ENCODE measurements at places on chromosomes 13 and 19. TPM values are rescaled to one million over a fixed set of nuclear protein-coding genes. Genes with fewer than 3 reads are reported as not detected.
A peak's percentile ranks its signal among the peaks of the same experiment; 100 is the strongest.

DNA sequence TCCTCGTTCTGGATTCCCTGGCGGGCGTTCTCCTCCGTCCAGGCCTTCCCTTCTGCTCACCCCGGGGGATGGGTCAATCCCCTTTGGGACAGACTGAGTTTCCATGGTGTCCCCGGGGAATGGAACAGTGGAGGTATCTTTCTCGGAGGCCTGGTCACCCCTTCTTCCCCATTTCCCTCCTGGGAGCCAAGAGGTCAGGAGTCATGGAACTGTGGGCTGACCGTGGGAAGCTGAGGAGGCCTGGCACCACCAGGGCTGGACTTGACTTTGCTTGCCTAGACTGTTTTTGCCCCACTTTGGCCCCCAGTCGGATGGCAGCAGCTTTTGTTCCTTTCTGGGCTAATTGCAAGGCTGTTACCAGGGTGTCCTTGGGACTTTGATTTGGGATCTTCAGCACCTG is 2.0 kb downstream of the NACC1 start:
- DNase-seq, result no peak
- no peak overlapping the region for H3K27ac ChIP-seq
- H3K36me3 ChIP-seq, result peaks cover 1% of the 10 kb centered on the region
- H3K27me3 ChIP-seq, result no peaks in the 10 kb centered on the region
- H3K4me3 ChIP-seq, result peak overlapping the region; percentile 74

- peak; percentile 59 for DNase-seq
- peak overlapping the region; percentile 91 for H3K4me3 ChIP-seq
- no peaks in the 10 kb centered on the region for H3K27me3 ChIP-seq
- peak overlapping the region; percentile 84 for H3K27ac ChIP-seq
- H3K36me3 ChIP-seq, result peaks cover 22% of the 10 kb centered on the region
These were observed 477 bp downstream of the LNX2 start for GRCh38 chr13:27619728-27620376.

- no peaks in the 10 kb centered on the region for H3K4me1 ChIP-seq
- H3K27ac ChIP-seq, result no peak overlapping the region
- no peaks in the 10 kb centered on the region for H3K36me3 ChIP-seq
- no peak for DNase-seq
- no peaks in the 10 kb centered on the region for H3K27me3 ChIP-seq
These were observed 40.8 kb upstream of the F7 start for GRCh38 chr13:113064534-113065405.

The FFAR1 gene
- not detected for total RNA-seq

The C19orf33 gene
- not detected for total RNA-seq

DNA sequence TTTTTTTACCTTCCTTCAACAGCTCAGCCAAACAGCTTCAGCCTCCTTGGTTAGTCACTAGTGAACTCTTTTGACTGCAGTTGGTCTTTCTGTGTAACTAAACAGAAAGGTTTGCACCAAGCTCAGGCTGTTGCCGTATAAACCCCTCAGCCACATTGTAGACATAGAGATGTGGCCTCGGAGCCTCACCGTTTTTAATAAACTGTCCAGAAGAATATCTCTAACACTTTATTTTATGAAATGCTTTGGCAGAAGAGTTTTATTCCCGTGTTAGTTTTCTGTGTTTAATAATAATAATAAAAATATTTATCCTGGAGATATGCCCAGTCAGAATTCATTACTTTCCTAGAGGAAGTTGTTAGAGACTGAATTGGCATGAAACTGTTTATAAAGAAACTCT is 171.7 kb upstream of the MAB21L1 start:
- no peak overlapping the region for H3K27ac ChIP-seq
- H3K27me3 ChIP-seq, result no peaks in the 10 kb centered on the region
- H3K4me1 ChIP-seq, result no peaks in the 10 kb centered on the region
- no peaks in the 10 kb centered on the region for H3K36me3 ChIP-seq
- DNase-seq, result no peak

DNA sequence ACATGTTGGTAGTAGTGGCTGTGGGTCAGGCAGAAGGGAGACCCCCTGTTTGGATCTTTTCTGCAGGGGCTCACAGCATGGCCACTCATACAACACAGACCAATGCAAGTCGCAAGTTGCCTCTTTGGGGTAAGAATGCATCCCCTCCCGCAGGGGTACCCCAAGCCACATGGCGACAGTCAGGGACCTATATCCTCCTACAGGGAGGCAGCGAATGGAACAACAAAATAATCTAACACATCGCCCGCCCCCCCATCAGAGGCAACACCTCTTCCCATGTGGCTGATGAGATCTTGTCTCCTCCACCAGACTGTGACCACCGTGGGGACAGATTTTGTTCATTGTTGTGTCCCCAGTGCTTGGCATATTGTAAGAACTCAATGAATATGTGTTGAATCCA is 40.7 kb upstream of the PNMA8B start:
- H3K4me1 ChIP-seq, result no peaks in the 10 kb centered on the region
- no peak for DNase-seq
- H3K4me3 ChIP-seq, result no peak overlapping the region
- no peaks in the 10 kb centered on the region for H3K36me3 ChIP-seq

DNA sequence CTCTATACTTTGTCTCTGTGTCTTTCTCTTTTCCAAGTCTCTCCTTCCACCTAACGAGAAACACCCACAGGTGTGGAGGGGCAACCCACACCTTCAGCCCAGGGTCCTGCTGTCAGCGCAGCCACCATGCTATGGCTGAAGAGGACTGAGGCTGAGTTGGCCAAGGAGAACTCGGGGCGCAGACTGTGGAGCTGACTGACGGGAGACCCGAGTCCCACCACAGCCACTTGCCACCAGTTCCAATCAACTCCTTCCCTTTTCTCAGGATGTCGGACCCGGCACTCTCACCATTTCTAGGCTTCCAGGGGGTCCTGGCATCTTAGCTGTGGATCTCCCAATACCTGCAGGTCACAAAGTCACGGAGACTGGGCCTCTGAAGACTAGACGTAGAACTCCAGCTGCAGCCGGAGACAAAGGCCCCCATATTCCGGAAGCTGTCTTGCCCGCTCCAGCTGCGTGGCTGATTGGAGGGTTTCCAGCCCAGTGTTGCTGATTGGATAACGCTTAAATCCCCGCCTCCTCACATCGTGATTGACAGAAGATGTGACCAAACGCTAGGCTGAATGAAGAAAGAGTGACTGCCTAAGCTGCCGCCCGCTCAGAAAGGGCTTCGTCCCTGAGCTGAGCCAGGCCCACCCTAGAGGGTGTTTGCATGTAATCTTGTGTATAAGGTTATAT is 63.6 kb downstream of the ZNF429 start:
- DNase-seq, result peak; percentile 85
- peaks cover 18% of the 10 kb centered on the region for H3K36me3 ChIP-seq
- no peaks in the 10 kb centered on the region for H3K4me1 ChIP-seq
- peak overlapping the region; percentile 90 for H3K27ac ChIP-seq
- peak overlapping the region; percentile 84 for H3K4me3 ChIP-seq

GRCh38 chr13:40152145-40152544 is 496.7 kb downstream of the COG6 start:
- H3K27me3 ChIP-seq, result no peaks in the 10 kb centered on the region
- H3K4me3 ChIP-seq, result no peak overlapping the region
- H3K36me3 ChIP-seq, result no peaks in the 10 kb centered on the region

DNA sequence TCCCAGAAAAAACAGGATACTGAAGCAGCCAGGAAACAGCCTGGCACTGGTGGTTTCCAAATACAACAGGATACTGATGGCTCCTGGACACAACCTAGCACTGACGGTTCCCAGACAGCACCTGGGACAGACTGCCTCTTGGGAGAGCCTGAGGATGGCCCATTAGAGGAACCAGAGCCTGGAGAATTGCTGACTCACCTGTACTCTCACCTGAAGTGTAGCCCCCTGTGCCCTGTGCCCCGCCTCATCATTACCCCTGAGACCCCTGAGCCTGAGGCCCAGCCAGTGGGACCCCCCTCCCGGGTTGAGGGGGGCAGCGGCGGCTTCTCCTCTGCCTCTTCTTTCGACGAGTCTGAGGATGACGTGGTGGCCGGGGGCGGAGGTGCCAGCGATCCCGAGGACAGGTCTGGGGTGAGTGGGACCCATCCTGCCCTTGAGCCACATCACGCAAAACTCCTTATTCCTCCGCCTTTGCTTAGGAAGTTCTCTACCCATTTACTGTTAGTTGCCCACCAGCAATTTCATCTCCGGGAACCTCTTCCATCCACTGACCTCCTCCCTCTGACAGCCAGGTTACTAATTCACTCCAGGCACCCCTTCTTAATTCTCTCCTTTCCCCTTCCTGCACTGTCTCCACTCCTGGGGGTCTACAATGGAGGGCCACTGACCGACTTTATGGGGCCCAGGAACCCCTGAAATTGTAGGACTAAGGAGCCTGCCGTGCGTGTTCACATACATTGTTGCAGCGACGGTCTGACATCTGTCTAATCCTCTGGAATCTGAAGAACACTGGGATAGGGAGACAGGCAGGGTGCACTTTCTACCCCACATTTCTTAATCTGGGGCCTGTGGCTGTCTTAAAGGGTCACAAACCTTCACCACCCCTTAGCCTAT is 1.2 kb downstream of the ITPKC start:
- no peaks in the 10 kb centered on the region for H3K27me3 ChIP-seq
- H3K27ac ChIP-seq, result peak overlapping the region; percentile 80
- DNase-seq, result no peak
- peaks cover 64% of the 10 kb centered on the region for H3K4me1 ChIP-seq
- peak overlapping the region; percentile 73 for H3K4me3 ChIP-seq

GRCh38 chr13:34417896-34418295 is 524.2 kb upstream of the NBEA start:
- H3K27ac ChIP-seq, result no peak overlapping the region
- H3K27me3 ChIP-seq, result no peaks in the 10 kb centered on the region
- no peak overlapping the region for H3K4me3 ChIP-seq
- no peaks in the 10 kb centered on the region for H3K36me3 ChIP-seq
- DNase-seq, result no peak

GRCh38 chr13:110453797-110454196 is 107.7 kb downstream of the RAB20 start:
- H3K36me3 ChIP-seq, result no peaks in the 10 kb centered on the region
- peaks cover 24% of the 10 kb centered on the region for H3K27me3 ChIP-seq
- no peak overlapping the region for H3K27ac ChIP-seq
- DNase-seq, result no peak
- H3K4me3 ChIP-seq, result no peak overlapping the region

DNA sequence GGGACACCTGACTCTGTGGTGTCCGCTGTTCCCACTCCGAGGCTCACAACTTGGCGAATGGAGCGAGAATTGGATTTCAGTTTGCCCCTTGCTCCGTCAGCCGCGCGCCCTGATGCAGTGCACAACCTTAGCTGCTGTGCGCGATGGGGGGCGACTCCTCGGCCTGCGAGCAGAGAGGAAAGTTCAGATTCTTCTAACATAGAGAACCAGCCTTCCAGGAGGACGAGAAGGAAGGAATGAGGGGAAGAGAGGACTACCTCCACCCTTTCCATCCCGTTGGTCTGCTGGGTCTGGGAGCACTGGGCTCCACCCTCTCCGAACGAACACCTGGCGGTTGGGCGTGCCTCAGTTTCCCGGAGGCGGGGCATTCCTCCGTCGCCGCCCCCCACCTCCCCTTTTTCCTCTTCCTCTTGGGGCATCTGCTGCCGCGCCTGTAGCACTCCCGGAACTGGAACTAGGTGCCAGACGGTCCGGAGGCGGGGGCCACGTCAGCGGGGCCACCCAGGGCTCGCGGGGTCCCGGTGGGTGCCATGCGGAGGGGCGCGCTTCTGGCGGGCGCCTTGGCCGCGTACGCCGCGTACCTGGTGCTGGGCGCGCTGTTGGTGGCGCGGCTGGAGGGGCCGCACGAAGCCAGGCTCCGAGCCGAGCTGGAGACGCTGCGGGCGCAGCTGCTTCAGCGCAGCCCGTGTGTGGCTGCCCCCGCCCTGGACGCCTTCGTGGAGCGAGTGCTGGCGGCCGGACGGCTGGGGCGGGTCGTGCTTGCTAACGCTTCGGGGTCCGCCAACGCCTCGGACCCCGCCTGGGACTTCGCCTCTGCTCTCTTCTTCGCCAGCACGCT is at the start of gene KCNK6:
Gene KCNK6, plus strand, starts transcription at position 425 of the 838 bp plus-strand sequence. Its CDS starts 106 bp downstream, at position 531.
- H3K36me3 ChIP-seq, result peaks cover 1% of the 10 kb centered on the region
- H3K27me3 ChIP-seq, result no peaks in the 10 kb centered on the region
- H3K4me3 ChIP-seq, result peak within 1 kb of the TSS; percentile 79
- peaks cover 52% of the 10 kb centered on the region for H3K4me1 ChIP-seq
- peak; percentile 60 for DNase-seq
- H3K27ac ChIP-seq, result peak within 1 kb of the TSS; percentile 70

DNA sequence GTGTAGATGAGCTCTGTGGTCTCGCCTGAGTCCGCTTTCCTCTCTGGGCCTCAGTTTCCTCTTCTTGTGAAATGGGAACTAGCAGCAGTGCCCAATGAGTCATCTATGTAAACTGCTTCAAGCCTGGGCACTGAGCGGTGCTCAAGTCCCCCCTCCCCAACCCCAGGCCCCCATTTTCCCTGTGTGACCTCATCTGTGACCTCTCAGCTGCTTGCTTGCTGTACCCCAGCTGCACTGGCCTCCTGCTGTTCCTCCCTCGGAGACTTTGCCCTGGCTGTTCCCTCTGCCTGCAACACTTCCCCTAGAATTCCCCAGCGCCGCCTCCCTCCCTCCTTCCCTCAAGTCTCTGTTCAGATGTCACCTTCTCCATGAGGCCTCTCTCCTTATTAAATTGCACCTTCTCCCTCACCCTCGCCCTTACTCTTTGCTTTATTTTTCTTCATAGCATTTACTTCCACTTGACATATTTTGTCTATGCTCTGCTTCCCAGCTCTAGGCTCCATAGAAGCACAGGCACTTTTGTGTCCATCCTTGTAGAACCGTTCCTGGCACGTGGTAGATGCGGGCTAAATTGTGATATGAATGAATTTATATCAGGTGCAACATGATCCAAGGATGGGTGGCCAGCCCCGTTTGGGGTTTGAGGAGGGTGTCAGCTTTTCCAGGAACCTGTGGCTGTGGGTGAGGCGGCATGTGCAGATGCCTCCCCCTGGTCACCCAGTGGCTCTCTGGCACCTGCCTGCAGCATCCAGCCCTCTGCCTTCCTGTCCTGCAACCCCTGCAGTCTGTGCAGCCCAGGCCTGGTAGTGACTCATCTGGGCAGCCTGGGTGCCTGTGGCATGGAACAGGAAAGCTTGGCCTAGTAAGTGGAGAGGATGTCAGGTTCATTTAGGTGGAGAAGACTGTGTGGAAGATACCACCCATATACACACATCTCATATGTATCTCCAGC is 26.3 kb downstream of the SIPA1L3 start:
- peaks cover 14% of the 10 kb centered on the region for H3K36me3 ChIP-seq
- H3K27ac ChIP-seq, result no peak overlapping the region
- DNase-seq, result no peak
- H3K27me3 ChIP-seq, result no peaks in the 10 kb centered on the region

- H3K4me1 ChIP-seq, result peaks cover 13% of the 10 kb centered on the region
- H3K4me3 ChIP-seq, result no peak overlapping the region
- H3K27me3 ChIP-seq, result no peaks in the 10 kb centered on the region
- H3K36me3 ChIP-seq, result peaks cover 2% of the 10 kb centered on the region
- DNase-seq, result no peak
These were observed 1391.4 kb downstream of the EFNB2 start for GRCh38 chr13:105144020-105144419.

The NKG7 gene
- total RNA-seq, result 1,014 TPM

DNA sequence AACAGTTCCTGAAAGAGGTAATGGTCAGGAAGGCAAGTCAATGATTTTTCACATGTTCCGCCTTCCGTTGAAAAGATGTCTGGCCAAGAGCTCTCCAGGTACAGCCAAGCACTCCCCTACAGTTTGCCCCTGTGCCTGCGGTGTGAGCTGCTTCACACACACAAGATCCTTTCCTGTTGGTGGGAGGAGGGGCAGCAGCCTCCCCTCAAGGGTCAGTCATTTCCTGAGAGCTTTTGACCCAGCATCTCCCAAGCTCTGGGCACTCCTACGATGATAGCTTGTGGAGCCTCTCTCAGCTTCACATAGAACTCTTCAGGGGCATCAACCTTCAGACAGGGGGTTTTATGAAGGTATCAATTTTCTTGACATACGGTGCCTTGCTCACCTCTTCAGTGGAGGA is 86.9 kb downstream of the DOCK9 start:
- no peaks in the 10 kb centered on the region for H3K27me3 ChIP-seq
- no peak overlapping the region for H3K4me3 ChIP-seq
- H3K36me3 ChIP-seq, result peaks cover 6% of the 10 kb centered on the region
- H3K4me1 ChIP-seq, result peaks cover 13% of the 10 kb centered on the region
- no peak for DNase-seq
- H3K27ac ChIP-seq, result no peak overlapping the region

All from activated CD8-positive, alpha-beta memory T cell treated with anti-CD3 and anti-CD28 coated beads, Interleukin-2, amount 10 ng/mL, durations not matched to agents 7 days and 5 days (primary cell).